Hypothalamus (tissue), 51 donors: ENCODE measurements at places on chromosomes 2 and 18.

DNA sequence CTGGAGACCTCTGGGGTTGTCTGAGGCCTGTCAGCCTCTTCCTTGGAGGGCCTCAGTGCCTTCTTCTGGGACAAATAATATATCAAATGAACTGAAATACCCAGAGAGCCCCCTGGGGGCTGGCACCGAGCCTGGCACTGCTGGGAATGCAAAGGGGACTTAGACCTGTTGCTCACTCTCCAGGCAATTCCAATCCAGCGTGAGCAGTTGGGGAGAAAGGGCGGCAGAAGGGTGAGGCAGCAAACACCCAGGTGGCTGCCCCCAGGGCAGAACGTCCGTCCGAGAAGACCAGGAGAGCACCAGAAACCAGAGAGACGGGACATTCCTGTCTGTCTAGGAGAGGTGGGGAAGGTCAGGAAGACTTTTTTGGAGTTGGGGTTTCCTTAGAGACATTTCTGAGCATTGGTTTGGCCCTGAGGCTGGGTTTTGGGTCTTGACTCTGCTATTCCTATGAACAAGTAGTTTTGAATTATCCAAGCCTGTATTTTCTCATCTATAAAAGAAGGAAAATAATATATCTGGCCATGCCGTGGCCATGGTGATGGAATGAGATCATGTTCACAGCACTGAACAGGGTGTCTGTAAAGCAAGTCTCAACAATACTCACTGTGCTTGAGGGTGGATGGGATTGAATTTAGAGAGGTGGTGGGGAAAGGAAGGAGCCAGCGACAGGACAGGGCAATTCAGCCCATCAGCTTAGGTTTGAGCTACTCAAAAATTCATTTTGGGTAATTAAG lies 44.3 kb upstream of the ZBTB7C start:
- no peak for DNase-seq

- DNase-seq = no peak
Observed at GRCh38 chr2:239666053-239666854, 265.4 kb upstream of the HDAC4 start.

GRCh38 chr18:995629-996028 lies 91.0 kb downstream of the ADCYAP1 start:
- no peak for DNase-seq

GRCh38 chr2:111975053-111975552 lies 76.7 kb downstream of the MERTK start:
- no peak for DNase-seq

- no peak for DNase-seq
Observed at GRCh38 chr2:207085110-207085509, 80.6 kb downstream of the KLF7 start.
